ENCODE measurements at places on chromosomes 6 and 20.

- no peak for DNase-seq
These were observed 43.4 kb upstream of the ESR1 start for GRCh38 chr6:151763938-151764680.

DNA sequence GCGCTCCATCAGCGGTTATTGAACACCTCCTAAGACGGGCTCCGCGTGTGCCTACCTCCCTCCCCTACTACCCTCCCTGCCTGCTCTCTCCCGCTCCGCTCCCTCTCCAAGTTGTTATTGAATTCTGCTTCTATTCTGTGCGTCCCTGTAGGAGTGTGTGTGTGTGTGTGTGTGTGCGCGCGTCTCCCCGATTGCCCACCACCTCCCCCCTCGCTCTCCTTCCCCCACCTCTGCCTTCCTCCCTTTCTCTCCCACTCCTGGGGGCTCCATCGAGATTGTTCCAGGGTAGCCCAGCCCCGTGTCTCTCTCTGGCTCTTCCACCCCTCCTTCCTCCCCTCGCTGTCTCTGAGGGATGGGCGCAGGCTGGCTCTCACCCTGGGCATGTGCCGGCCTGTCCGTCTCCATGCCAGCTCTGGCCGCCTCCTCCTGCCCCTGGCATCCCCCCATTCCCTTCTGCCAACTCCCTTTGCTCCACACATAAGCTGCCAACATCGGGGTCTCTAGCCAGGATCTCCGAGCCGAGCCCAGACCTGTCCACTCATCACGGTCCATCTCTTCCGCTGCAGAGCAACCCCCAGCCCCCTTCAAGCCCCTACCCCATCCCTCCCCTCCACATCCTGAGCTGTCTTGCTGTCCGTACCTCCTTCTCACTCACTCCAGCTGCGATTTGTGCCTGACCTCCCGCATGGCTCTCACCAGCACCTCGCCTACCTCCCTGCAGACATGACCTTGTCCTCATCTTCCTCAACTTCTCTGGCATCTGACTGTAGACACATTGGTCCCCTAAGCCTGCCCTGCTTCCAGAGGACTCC is 68.5 kb downstream of the SRC start:
- no peak for DNase-seq

- DNase-seq, result no peak
These were observed 130.0 kb upstream of the ARG1 start for GRCh38 chr6:131443014-131443413.

DNA sequence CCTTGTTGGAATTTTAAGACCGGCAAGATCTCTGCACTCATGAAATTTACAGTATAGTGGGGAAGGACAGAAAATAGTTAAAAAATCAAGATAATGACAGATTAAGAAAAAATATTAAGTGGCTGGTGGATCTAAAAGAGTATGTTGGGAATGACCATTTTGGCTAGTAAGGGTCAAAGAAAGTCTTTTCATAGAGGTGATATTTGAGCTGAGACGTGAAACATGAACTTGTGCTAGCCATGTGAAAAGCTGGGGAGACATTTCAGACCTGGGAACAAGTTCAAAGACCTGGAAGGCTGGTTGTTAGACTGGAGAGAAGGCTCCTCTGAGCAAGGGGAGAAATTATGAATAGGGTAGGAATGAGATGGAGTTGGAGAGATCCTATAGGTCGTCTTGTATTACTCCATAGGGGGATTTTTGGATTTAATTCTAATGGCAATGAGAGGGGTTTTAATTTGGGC is 4.7 kb downstream of the BICRAL start:
- no peak for DNase-seq

DNA sequence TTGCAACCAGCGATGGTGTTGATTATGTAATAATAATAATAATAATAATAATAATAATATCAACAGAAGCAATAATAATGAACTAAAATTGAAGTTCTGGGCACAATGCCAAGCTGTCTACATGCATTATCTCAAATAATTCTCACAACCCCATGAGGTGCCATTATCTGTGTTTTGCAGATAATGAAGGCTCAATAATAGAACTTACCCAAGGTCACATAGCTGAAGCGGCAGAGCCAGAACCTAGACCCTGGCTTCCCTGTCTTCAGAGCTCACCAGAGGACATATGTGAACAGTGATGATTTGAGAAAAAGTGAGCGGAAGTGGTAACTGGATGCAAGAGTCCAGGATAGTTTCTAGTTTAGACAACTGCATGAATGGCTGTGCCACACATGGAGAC is 91.0 kb downstream of the HIVEP1 start:
- no peak for DNase-seq

DNA sequence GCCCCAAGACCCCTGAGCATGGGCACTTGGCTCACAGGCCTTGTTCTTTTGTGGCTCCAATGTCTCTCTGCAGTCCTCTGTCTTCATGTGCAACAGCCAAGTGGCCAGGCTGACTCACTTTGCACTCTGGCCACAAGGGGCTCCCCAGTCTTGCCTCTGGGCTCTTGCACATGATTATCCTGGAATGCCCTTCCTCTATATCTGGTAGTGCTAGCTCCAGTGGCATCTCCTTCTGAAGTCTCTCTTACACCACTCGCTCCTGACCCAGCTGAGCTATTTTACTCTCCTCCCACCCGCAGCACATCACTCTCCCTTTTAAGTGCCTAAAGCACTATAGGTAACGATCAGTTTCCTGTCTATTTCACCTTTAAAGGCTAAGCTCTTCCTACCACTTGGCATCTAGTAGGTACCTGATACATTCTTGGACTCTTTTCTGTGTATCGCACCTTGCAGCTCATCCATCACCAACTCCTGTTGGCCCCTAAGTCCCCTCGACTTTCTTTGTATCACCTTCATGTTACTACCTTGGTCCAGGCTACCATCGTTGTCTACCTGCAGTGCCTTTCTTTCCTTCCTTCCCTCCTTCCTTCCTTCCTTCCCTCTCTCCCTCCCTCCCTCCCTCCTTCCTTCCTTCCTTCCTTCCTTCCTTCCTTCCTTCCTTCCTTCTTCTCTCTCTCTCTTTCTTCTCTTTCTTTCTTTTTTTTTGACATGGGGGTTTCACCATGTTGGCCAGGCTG is 211.9 kb upstream of the RNF24 start:
- DNase-seq, result no peak

DNA sequence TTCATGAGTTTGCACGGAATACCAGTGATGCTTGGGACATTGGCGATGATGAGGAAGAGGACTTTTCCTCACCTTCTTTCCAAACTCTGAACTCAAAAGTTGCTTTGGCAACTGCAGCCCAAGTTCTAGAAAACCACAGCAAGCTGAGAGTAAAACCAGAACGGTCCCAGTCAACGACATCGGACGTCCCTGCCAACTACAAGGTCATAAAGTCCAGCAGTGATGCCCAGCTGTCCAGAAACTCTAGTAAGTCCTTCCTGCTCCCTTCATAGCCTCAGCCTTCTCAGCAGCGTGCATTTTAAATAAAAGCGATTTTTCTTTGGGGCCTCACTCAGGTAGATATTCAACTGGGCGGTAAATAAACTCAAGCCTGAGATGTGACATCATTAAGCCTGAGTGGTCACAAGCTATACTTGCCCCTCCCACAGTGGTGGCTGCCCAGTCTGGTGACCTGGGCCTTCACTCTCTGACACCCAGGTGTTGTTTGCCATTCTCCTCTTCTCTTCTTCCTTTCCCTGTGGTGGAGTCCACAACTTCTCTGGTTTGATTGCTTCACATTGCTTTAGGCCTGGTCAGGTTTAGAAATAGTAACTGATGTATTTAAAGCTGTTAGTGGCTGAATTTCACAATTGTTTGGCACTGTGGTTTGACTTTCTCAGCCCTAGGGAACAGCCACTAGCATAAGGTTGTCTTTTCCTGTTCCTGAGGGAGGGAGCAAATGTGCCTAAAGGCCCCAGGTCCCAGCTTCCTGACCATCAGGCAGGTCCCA is 21.6 kb upstream of the TMEM217 start:
- no peak for DNase-seq

DNA sequence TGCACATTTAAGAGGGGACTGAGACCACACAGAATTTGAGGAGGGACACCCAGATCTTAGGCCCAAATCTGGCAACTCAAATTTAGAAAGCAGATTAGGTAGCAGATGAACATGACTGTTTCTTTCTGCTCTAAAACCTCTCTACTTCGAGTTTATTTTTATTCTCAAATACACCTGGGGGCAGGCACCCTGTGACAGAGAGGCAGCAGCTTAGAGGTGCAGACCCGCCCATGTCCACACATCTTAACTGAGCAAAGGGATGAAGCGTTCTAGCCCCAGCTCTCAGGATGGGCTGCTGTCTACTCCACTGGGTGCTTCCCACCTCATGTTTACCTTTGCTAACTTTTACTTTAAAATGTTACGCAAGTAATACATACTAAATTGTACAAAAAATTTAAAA is 125.0 kb downstream of the SLC23A2 start:
- no peak for DNase-seq

- peak; percentile 37 for DNase-seq
These were observed 1.6 kb upstream of the ATXN1 start for GRCh38 chr6:16762550-16763477.

- DNase-seq, result no peak
These were observed 637.5 kb upstream of the MAN1A1 start for GRCh38 chr6:119986934-119987549.

DNA sequence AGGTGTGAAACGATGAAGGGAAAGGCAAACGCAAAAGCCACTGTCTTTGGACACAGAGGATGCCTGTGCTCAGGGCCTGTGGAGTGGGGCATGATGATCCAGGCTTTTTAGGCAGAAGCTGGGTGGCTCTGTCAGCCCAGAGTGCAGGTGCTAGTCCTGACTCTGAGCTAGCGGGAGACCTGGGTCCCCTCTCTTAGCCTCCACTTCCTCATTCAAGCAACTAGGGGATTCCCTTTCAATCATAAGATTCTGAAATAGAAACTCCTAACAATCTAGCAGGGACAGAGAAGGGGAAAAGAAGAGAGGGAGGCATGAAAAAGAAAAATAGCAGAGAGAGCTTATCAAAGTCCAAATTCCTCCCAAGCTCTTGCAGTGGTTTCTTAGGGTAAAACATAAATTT is 7.6 kb upstream of the HIVEP2 start:
- DNase-seq, result no peak

- no peak for DNase-seq
These were observed 48.8 kb upstream of the KIF25 start for GRCh38 chr6:167948716-167949115.

DNA sequence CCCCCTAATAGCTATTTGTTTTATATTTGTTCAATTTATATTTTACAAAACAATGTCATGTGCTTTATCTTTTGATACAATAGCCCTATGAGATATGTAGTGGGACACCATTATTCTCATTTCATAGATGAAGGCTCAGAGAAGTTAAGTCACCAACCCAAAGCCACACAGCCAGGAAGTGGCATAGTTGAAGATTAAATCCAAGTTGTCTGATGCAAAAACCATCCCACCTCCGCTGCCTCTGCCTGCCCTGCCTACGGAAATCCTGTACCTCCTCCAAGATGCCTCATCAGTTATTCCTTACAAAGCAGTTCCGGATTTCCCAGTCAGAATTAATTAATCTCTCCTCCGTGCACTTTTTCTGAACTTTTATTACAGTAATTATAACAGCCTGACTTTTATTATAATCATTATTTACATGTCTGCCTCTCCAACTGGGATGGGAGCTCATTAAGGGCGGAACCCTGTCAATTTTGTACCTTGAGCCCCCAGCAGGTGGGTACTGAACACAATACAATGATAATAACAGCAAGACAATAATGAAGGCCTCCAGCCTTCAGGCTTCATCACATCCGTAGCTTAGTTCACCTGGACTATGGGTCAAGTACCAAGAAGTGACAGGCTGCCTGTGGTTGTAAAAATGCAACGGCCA is 54.7 kb downstream of the LRFN2 start:
- no peak for DNase-seq

GRCh38 chr6:164148788-164149187 is 734.3 kb downstream of the QKI start:
- no peak for DNase-seq

GRCh38 chr6:29887330-29887818 is 55.0 kb upstream of the HLA-A start:
- DNase-seq, result peak; percentile 15

DNA sequence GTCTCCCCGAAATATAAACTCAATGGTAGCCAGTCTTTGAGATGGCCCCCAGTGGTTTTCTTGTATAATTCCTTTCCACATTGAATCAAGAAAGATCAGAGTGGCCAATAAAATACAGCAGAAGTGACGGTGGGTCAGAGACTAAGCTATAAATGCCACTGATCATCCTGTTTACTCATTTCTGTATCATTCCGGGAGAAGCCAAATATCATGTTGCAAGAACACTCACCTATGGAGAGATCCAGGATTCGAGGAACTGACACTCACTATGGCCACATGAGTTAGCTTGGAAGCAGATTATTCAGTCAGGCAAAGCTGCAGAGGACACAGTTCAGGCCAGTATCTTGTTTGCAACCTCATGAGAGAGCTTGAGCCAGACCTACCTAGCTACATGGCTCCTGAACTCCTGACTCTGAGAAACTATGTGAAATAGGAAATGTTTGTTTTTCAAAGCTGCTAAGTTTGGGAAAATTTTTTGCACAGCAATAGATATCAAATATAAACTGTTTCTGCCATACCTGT is 132.4 kb upstream of the ADGRF1 start:
- no peak for DNase-seq
